ENCODE measurements at places on chromosomes 13 and 19.

- no peak for DNase-seq
These were observed 2.7 kb upstream of the ZIC2 start for GRCh38 chr13:99978799-99979452.

DNA sequence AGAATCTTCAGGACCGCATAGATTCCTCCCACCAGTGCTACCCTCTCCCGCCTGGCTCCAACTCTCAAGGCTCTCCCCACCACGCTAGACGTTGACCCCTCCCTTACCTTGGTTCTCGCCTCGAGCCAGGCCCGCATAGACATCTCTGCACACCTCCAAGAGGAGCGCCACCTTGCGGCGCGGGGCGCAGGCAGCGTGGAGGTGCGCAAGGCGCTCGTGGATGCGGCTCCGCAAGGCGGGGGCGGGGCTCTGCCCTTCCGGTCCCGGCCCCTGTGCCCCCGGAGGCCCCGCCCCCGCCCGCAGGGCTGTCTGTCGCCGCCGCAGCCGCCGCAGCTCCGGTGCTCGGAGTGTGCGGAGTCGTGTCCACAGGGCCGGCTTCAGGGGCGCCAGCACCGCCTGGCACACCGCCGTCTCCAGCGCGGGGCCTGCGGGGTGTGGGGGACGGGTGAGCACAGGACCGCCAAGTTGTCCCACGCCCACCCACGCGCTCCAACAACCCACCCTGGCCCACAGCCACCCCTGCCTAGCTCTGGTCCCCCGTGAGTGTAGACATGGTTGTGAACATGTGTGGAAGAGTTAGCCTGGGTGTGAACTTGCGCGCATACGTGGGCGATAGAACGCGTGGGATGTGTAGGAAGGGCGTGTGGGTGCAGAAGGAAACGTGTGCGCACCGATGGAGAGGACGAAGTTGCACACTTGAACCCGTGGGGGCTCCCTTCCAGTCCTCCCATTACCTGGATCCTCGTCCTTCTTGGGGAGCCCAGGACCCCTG, 8.1 kb downstream of the RINL start:
- DNase-seq = peak; percentile 66

- DNase-seq = no peak
These were observed 60.9 kb upstream of the RANBP3 start for GRCh38 chr19:6038634-6039405.

GRCh38 chr13:33958964-33959363, 141.0 kb downstream of the RFC3 start:
- no peak for DNase-seq

- no peak for DNase-seq
These were observed 108.3 kb upstream of the ZNF536 start for GRCh38 chr19:30263830-30264381.

DNA sequence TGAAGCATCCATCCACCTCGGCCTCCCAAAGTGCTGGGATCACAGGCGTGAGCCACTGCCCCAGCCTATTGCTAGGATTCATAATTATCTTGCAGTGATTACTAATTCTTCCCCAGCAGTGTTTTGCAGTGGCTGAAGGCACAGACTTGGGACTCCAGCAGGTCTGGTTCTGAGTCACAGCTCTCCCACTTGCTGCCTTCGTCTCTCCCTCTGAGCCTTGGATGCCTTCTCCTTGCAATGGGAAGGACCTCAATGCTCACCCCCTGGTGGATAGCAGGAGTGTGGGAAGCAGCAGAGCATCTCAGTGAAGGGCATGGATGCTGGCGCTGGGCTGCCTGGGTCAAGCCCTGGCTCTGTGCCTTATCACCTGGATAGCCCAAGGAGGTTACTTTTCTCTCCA, 37.6 kb upstream of the SHKBP1 start:
- no peak for DNase-seq

DNA sequence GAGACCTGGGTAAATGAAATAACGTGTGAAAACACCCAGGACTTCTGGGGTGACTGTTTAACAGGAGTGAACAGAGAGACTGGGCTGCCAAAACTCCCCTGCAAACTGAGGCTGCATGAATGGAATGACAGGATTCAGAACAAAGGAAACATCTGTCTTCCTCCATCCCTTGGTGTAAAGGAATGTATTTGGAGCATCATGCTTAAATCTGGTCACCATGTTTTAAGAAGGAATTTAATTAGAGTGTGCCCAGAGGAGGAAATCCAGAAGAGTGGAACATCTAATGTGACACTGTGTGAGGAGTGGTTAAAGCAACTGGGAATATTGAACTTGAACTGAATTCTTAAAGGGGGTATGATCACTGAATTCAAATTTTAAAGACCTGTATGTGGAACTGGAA, 437.2 kb downstream of the LIG4 start:
- peak; percentile 24 for DNase-seq

DNA sequence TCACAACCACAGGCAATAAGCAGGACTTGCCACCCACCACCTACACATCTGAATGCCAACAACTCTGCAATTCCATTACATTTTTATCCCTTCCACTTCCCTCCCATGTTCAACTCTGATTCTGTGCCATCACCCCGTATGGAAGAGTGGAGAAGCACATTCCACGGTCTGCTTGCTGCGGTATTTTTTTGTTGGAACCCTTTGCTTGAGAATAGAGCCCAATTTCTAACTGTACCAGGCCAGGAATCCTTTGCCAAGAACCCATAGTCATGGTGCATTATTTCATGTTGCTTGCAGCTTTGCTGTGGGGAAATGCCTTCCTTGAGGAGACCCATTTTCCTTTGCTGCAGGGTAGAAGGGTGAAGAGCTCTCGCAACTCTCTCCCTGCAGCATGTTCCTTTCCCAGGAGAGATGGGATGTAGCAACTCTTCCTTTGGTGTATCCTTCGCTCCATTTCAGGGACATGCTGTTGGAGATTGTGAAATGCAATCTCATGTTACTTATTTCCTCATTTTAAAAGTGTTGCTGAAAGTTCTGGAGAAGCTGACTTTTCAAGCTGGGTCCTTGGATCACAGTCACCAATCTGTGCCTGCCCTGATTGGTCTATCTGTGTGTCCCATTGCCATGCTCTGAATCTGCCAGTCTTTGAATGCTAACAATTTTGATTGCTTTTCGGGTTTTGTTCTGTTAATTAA, 69.8 kb upstream of the STARD13 start:
- DNase-seq = no peak

DNA sequence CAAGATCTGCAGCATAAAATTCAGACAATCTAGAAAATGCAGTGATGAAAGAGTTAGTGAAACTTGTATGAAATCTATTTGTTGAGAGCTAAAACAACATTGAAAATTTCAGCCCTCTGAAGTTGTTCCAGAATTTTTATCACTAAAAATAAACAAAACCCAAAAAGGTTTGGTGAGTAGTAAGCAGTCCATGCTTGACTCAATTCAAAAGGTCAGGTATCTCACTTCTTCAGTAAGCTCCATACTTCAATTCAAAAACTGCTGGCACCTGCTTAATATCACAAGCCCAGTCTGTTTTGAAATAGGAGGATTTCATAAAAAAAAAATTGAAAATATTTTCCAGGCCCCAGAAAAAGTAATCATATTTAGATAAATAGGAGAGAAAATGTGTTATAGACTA, 894.4 kb downstream of the SLITRK5 start:
- DNase-seq = no peak

- DNase-seq = peak; percentile 86
These were observed 659 bp downstream of the NFKBID start for GRCh38 chr19:35899547-35900214.

All from dermis microvascular lymphatic vessel endothelial cell (primary cell).